ENCODE measurements at places on chromosomes 5 and 9.

DNA sequence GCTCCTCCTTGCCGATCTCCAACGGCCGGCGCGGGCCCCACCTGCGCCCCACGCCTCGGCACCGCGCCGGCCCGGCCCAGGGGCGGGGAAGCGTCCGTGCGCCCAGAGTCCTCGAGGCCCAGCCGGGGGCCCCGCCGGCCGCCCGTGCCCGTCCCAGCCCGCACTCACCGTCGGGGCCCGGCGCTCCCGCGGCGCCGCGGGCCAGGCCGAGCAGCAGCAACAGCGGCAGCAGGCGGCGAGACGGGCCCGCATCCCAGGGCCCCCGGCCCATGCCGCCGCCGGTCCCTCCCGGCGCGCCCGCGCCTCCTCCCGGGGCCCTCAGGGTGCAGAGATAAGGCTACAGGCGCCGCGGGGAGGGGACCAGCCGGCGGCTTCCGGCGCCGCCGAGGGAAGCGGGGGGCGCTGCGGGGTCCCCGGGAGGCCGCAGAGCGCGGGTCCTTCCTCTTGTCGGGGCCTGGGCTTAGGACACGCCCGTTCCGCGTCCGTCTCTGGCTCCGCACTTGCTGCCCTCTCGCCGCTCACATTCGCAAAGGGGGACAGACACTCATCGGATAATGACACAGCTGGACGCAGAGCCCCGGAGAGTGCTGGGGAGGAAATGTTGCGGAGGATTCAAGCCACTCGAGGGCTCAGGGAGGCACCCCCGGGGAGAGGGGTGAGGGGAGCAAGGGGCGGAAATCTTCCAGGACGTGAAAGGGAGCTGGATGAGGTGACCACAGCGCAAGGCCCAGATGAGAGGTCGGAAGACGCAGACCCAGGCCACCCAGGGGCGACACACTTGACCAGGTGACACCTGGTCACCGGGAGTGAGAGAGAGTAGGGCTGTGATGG lies at the start of gene SUSD1:
SUSD1 (minus strand) TSS at position 333 of the 831 bp plus-strand sequence; CDS start at position 271, 62 bp downstream.
- no peak for DNase-seq

DNA sequence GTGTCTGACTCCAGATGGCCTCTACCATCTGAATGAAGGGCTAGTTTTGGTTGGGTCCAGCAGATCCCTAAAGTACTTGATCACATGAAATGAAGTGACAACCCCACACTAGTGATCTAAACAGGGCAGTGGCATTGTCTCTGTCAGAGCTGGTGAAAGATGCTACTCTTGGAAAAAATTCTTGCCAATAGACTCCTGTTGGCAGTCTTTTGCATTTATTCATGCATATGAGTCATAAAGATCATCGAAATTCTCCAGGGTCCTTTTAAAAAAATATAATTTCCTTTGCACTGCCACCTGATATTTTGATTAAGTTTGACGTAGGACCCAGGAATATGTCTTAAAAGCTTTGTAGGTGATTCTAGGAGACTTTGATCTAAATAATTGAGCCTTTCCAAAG lies 135.1 kb upstream of the ELL2 start:
- DNase-seq, result no peak

- no peak for DNase-seq
Observed at GRCh38 chr5:156800929-156801328, 49.2 kb upstream of the PPP1R2B start.

DNA sequence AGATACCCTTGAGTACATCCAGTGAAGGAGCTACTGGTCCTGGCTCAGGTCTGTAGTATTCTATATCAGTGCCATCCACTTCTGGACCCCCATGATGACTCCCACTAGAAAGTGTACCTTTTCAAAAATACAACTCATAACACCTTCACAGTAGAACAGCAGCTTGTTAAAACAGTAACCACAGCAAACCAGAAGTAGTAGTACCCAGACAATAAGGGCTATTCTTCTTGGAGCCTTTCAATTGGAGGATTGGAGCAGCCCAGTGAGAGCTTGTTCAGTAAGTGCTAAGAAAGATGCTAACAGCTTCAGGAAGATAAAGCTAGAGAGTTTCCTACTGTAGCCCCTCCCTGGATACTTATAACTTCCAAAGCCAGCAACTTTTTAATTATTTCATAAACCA lies 10.1 kb downstream of the ARL14EPL start:
- no peak for DNase-seq

- DNase-seq, result no peak
Observed at GRCh38 chr9:100167915-100168654, 69.0 kb downstream of the INVS start.

DNA sequence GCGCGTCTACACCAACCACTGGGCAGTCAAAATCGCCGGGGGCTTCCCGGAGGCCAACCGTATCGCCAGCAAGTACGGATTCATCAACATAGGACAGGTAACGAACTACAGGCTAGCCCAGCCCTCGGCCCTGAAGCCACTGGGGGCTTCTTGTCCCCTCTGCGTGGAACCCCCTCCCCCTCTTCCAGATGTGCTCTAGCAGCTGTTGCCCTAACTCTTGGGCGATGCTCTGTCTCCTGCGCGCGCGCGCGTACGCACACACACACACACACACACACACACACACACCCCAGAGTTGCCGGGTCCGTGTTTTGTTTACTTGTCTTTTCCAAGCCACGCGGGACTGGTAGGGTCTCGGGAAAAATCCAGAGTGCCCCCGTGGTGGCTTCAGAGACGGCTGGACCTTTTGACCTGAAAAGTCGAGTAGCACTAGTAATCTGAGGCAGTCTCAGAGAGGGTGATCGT lies 836 bp downstream of the PCSK5 start:
- DNase-seq, result no peak

GRCh38 chr5:95727764-95728191 lies 3.4 kb upstream of the RHOBTB3 start:
- no peak for DNase-seq

DNA sequence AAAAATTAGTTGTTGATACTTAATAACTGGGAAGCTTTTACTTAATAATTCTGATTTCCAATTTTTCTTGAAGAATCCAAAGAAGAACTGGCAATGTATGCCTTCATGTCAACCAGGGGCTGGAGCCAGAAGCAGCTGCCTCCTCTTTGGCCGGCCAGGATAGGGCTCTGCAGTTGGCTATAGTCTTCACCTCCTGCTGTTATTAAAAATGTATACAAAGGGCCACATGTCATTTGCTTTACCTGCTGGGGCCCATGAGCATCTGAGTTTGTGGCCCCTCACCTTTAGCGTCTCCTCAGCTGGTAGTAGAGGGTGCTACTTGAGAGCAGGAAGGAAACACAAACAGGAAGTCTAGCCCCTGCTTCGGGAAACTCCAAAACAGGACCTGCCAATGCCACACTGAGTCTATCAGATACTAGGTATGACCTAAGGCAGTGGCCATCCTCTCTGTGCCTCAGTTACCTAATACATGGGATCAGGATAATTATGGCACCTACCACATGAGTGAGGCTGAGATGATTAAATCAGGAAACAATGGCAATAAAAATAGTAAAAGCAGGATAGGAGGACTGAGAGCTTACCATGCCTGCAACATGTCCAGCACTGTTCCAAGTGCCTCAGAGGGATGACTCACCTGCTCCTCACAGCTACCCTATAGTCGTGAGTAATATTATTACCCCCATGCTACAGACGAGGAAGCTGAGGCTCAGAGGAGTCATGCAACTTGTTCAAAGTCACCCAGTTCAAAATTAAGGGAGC lies 21.3 kb downstream of the CCDC69 start:
- DNase-seq, result no peak

GRCh38 chr9:18492612-18493011 lies 18.7 kb downstream of the ADAMTSL1 start:
- no peak for DNase-seq

- no peak for DNase-seq
Observed at GRCh38 chr5:124740991-124741583, 5.4 kb downstream of the ZNF608 start.

DNA sequence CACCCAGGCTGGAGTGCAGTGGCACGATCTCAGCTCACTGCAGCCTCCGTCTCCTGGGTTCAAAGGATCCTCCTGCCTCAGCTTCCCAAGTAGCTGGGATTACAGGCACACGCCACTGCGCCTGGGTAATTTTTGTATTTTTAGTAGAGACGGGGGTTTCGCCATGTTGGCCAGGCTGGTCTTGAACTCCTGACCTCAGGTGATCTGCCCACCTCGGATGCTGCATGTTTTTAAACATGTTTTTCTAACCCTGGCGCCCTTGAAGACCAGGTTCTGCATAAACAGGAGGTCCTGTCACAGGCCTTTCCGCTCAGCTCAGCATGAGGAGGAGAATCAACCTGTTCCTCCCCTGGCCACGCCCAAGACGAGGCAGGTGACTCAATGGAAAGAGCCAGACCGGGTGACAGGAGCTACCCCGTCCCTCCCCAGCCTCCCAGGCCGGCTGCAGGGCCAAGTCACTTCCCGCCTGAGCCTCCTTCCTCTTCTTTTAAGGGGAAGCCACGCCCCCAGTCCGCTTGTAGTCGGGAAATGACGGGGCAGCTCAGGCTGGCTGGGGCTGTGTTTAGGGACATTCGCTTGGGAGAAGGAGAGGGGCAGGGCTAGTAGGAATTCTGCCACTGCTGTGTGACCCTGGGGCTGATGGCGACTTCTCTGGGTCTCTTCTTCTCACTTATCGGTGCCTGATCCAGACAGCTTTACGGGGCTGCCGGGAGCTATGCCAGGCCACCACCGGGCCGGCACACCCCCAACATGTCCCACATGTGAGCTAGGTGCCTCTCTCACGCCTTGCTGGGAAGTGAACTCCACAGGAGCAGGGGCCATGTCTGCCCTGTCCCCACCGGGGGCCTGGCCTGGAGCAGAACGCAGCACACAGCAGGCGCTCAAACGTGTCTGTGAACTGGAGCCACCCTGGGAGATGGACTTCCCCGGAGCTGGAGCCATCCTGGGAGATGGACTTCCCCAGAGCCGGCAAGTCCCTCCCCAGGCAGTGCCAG lies 6.1 kb downstream of the NOTCH1 start:
- no peak for DNase-seq

- DNase-seq, result no peak
Observed at GRCh38 chr9:13716601-13717321, 437.3 kb upstream of the MPDZ start.

- no peak for DNase-seq
Observed at GRCh38 chr5:78543292-78543691, 105.3 kb downstream of the LHFPL2 start.

GRCh38 chr9:131804826-131805225 lies 65.0 kb upstream of the RAPGEF1 start:
- DNase-seq, result no peak

- no peak for DNase-seq
Observed at GRCh38 chr9:34426347-34427074, 31.9 kb downstream of the FAM219A start.

DNA sequence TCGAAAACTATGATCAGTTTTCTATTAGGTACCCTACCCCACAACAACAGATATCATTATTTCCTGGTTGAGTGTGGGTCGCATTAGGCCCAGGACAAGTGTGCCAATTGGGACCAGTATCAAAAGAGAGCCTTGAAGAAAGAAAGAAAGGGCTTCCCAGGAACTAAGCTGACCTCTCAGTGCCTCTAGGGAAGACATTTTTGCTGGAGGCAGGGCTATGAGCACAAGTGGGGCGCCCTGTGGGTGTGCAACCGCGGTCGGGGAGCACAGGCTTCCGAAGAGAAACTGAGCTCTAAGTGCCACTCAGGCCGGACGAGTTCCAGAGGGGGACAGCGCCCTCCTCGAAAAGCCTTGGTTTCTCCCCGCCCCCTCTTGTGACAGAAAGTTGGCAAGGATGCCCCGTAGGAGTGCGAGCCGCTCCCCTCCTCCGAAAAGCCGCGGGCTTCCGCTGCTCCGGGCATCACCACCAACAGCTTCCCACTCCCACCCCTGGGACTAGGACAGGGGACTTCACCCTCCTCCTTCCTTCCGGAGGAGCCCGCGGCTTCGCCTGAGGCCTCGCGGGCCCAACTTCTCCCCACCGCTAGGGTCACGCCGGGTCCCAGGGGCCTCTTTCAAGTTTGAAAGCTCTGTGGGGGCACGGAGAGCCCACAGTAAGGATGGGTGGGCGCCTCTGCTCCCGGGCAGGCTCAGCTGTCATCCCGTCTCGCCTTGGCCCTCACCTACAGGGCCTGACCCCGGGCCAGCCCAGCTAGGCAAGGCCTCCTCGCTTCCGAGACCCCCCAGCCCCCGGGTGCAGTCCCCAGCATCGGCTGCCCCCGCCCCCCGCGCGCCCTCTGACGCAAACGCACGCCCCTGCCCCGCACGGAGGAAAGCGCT lies 2.0 kb downstream of the NR2F1-AS1 start:
- DNase-seq, result no peak

- DNase-seq, result no peak
Observed at GRCh38 chr5:180598797-180599589, 7.7 kb upstream of the SCGB3A1 start.

- DNase-seq, result no peak
Observed at GRCh38 chr5:96125231-96125891, 163.7 kb upstream of the ELL2 start.

DNA sequence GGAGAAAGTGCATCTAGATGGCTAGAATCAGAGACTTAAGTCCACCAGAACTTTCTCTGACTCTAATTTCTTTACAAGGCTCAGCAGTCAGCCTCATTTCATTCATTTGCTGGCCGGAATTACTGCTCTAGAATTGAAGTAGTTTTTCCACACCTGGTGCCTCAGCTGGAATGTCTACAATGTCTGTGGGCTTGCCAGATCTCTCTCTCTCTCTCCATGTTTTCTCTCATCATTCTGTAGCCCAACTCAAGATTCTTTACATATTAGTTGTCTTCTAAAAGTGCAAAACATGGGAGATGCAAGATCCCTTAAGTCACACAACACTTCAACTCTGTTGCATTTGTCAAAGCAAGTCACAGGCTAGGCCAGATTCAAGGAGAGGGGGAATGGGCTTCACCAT lies 103.9 kb upstream of the TAF11L2 start:
- DNase-seq, result no peak

DNA sequence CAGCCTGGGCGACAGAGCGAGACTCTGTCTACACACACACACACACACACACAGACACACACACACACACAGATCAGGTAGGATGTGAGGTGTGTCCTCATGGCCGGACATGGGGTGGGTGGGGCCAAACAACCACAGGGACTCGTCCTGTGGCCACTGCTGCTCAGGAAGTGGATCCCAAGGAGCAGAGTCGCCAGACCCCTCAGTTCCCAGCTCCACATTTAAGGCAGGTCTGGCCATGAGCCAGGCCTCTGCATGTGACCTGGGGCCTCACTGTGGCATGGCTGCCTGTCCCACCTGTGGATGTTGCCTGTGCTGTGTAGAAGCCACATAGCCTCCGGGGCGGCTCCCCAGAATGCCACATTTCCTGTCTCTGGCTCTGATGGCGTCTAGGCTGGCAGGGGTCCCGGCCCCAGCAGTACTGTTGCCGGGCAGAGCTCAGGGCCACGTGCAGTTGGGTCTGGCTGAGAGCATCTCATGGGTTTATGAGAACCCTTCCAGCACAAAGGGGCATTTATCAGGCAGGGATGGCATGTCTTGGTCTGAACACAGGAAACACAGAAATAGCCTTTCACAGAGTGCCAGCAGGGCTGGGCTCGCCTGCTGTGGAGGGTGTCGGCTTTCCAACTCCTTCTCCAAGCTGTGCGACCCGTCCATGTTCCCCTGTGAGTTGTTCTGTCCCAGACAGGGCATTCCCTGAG lies 9.9 kb upstream of the NINJ1 start:
- no peak for DNase-seq
